PC-3 (cell line): ENCODE measurements at places on chromosomes 3 and 15. TPM values are rescaled to one million over a fixed set of nuclear protein-coding genes. Genes with fewer than 3 reads are reported as not detected.

DNA sequence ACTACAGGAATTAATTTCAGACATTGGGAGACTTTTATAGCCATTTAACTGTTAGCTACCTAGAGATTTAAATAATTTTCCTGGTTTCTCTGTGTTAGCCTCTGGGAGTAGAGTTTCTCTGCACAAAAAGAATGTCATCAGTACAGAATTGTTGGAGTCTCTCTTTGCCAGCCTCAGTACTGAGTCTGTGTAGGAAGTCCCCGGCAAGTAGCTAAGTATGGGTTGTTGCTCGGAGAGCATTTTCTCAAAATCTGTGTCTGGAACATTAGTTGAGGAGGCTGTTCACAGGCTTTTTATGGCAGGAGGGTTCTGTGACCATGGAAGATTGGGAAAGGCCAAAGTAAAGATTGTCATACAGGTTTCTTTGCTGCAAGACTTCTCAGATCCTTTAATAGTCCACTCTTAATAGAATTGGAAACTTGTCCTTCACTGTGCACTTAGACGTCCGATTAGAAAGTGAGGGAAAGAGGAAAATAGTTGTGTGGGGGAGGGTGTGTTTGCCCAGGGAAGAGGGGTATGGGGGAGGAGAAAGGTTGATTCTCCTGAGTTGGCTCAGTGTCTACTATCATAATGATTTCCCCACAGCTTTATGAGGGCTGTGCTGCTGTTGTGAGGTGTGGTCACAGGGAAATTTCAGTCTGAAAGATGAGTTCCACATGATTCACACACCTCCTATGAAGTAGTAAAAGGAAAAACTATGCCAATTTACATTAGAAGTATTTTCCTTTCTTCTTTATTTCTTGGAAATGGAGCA is 207.1 kb downstream of the PTPRG start:
- DNase-seq: no peak

GRCh38 chr3:59401924-59402323 is 352.1 kb upstream of the CFAP20DC start:
- DNase-seq: no peak

DNA sequence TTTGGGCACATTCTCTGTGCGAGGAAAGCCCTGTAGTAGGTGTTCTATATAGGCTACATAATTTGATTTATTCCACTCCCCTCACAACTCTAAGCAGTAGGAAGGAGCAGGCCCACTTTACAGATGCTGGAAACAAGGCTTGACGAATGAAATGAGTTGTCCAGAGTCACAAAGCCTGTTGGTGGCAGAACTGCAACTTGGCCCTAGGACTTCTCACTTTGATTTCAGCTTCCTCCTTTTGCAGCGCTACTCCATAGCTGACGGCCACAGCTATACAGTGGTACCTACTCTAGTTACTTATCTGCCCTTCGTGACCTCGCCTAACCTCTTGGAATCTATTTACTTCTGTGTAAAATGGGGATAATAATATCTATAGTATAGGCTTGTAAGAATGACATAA is 2.5 kb upstream of the IRAK2 start:
- DNase-seq: no peak

DNA sequence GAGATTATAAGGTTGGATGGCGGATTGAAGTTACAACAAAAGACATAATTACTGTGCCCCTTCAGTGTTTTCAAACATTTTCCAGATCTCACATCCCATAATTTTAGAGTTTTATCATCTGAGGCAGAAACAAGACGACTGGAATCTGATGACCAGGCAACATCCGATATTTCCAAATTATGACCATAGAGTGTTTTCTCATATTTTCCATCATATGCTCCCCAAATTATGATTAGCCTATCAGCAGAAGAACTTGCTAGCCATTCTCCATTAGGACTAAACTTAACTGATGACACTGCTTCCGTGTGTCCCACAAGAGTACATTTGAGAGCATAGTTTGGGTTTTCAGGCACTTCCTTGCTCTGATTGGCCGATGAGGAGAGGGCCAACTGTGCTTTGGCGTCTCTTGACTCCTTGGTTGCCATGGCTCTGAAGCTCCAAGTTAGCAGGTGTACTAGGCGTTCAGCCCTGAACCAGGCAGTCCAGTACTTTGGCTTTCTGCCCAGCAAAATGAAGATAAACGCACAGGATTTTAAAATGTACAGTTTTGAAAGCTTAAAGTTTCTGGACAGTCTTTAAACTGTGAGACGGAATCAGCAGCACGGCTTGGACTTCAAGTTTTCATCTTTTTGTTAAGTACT is 638 bp downstream of the WDR5B start:
- DNase-seq: peak; percentile 64

TTBK2 gene
- 3.5 and 6.0 TPM in 2 replicates for total RNA-seq

HRG gene
- total RNA-seq: not detected in 2 replicates

GRCh38 chr3:43856351-43856750 is 165.6 kb downstream of the ABHD5 start:
- no peak for DNase-seq

CATSPER2 gene
- 0.55 and 4.0 TPM in 2 replicates for total RNA-seq

GRCh38 chr3:24264748-24265158 is 229.9 kb downstream of the THRB start:
- DNase-seq: peak; percentile 81

NMNAT3 gene
- 4.8 and 6.5 TPM in 2 replicates for total RNA-seq

DNA sequence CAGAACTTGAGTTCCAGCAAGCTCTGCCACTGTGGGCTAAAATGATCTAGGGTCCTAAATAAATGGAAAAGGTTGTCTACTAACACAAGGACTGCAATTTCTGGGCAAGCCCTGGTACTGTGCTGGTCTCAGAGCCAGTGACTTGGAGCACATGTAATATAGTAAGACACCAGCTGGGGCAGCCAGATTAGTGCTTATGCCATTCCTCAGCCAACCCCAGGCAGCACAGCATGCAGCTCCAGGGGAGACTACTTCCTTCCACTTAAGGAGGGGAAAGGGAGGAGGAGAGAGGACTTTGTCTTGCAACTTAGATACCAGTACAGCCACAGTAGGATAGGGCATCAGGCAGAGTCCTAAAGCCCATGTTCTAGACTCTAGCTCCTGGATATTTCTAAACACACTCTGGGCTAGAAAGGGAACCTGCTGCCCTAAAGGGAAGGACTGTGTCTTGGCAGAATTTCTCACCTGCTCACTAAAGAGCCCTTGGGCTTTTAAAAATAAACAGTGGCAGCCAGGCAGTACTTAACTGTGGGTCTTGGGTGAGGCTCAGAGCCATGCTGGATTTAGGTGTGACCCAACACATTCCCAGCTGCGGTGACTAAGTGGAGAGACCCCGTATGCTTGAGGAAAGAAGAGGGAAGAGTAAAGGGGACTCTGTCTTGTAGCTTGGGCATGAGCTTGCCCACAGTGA is 223.7 kb upstream of the BCHE start:
- DNase-seq: no peak

- peak; percentile 15 for DNase-seq
These were observed 75.4 kb downstream of the CPN2 start for GRCh38 chr3:194275721-194276120.
